ENCODE measurements at places on chromosomes 2 and 18.

- DNase-seq: no peak
These were observed 9.0 kb upstream of the SLC35F6 start for GRCh38 chr2:26754972-26755670.

DNA sequence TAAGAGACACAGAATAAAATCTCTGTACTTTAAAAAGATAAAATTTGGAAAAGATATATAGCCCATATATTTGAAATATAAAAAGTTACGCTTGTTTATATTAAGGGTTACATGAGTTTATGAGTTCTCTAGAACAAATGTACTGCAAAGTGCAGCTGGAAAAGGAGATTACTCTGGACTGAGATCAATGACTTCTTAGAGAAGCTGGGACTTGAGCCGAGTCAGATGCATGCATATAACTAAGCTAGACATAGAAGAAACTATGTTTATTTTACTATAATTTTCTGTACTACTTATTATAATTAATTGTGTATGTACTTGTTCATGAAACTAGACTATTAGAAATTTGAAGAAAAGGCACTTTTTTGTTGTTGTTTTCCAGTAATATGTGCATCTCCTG is 170.3 kb upstream of the NXPH2 start:
- DNase-seq: no peak

GRCh38 chr2:90209806-90210205 is 1518.3 kb downstream of the RPIA start:
- no peak for DNase-seq

- peak; percentile 22 for DNase-seq
These were observed 179.4 kb downstream of the INHBB start for GRCh38 chr2:120525056-120526046.

DNA sequence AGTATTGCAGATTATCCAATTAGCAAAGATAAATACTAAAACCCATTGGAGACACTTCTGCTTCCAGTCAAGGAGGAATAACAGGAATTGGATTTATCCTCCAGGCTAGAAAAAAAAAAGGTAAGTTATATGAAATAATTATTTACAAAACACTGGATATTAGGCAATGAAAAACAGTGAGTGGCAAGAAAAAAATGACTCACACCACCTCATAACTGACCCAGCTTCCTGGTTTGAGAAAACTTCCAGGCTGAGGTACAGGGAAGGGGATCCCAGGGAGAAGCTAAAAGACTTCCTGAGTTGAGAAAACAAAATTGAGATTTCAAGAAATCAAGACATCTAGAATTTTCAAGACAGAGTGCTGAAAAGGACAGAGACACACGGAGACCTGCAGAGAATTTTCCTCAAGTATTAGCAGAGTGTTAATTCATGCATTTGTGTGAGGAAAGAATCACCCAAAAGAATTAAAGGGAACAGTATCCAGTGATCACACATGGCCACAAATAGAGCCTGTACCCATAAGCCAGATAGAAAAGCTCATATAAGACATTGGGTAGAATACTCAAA is 17.4 kb downstream of the SRD5A2 start:
- no peak for DNase-seq

DNA sequence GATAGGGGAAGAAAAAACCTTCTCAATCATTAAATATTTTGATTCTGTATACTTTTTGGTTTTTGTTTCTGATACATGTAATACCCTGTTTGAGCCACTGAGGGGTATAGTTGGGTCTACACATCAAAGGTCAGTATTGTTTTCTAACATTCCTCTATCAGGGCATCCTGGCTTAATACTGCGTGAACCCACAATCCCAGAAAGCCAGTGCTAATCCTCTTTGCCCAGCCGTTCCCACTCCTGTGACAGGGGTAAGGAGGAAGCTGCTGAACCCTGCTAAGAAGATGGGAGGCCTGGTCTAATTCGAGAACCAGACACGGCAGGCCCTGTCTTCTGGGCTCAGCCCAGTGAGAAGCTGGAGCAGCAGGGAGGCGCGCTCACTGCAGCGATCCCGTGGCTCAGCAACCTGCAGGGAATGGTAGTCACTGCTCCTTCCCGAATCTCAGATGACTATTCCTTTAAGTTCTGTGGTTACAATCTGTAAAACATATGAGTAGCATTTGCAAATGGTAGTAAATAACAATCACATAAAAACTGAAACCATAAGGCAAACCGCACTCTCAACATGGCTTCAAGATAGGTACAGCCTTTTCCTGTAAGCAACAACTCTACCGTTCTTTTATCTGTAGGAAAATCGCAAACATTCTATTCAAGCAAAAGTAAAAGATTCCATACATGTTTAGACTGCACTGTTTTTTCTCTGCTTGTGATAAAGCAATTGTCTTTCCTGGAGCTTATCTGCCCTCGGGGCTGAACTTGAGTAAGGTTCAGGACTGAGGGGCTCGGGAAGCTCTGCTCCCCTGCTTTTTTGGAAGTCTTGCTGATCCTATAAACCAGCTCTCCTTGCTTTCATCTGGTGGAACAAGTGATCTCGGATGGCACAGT is 87.0 kb downstream of the EPB41L3 start:
- peak; percentile 20 for DNase-seq

All from SW480 (cell line).